Hematopoietic multipotent progenitor cell treated with erythropoietin and hydrocortisone succinate and interleukin-3 and kit ligand, for 17 days (in vitro differentiated cells): ENCODE measurements at places on chromosomes 1 and 21.
A peak's percentile ranks its signal among the peaks of the same experiment; 100 is the strongest.

- DNase-seq = peak; percentile 77
Measured at GRCh38 chr1:206864939-206865671, at the start of gene IL20. Gene IL20, plus strand, starts transcription at chr1:206865623. Its CDS starts 230 bp downstream, at chr1:206865853.

- peak; percentile 76 for DNase-seq
Measured at GRCh38 chr1:93844262-93845045, 34.6 kb downstream of the DNTTIP2 start.

- DNase-seq = no peak
Measured at GRCh38 chr1:181028615-181029014, 5.2 kb upstream of the MR1 start.

DNA sequence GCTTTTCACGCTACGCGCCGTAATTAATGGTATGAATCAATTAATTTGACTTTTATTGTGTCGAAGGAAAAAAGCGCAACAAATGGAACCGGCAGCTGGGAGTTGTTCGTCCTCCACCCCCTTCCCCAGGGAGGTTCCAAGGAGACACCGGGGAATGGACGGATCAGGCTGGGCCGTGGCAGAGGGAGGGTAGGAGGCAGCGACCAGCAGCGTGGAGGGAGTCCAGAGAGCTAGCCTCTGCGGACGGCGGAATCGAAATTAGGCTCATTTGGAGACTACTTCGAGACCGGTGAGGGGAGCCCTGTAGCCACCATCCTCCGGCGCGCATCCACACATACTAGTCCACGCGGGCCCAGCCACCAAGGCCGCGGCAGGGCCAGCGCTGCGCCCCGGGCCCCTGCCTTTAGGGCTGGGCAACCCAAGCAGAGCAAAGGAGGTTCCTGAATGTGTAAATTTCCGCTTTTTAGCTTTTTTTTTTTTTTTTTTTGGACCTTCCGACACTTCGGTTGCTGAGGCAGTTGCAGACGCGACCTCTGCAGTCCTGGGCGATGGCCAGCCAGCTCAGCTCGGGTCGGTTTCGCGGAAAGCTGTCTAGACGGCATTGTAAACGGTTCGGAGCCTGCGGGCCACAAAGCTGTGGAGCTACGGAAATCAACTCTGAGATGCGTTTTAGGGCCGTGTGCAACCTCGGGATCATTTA is 2.2 kb upstream of the FOXD3 start:
- DNase-seq = no peak

- DNase-seq = no peak
Measured at GRCh38 chr1:96923753-96924152, 202.2 kb downstream of the PTBP2 start.

DNA sequence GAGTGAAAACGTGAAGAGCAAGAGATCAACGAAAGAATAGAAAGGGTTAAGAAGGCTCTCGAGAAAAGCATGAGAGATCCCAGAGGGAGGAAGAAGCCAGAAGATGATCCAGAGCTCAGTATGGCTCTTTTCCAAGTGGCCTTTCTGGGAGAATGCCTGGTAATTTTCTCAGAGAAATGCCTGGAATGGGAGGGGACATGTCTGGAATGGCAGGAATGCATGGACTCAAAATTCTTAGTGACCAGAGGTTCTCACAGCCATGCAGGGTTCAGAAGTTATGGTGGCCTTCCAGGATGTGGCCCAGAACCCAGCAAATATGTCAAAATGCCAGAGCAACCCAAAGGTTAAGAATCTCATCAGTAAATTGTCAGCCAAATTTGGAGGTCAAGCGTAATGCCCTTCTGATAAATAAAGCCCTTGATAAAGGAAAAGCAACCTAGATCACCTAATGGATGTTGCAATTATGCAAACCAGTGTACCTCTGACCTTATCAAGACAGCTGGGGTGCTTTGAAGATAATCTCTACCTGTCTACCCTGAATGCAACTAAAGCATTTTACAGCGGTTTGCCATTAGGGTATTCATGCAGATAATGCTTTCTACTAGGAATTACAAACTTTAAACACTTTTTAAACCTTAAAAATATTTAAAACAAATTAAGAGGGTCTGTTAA is 53.1 kb downstream of the NBPF6 start:
- no peak for DNase-seq

GRCh38 chr1:11340233-11340632 is 67.2 kb downstream of the UBIAD1 start:
- no peak for DNase-seq

DNA sequence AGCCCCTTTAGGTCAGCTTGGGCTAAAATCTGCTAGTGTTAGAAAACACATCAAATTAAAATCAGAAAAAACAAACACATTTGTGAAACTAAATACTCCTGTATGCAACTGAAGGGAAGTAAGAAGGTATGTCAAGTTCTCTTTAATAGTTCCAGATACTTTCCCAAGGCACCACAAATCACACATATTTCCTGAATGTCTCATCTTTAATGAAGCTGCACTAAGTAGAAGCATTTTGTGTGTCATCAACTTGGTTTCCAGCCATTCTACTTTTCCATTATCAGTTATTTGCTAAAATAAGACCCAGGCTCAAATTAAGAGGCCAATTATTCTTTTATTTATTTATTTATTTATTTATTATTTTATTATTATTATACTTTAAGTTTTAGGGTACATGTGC is 34.7 kb downstream of the CRB1 start:
- DNase-seq = no peak

- no peak for DNase-seq
Measured at GRCh38 chr21:37058261-37058660, 14.6 kb downstream of the PIGP start.

DNA sequence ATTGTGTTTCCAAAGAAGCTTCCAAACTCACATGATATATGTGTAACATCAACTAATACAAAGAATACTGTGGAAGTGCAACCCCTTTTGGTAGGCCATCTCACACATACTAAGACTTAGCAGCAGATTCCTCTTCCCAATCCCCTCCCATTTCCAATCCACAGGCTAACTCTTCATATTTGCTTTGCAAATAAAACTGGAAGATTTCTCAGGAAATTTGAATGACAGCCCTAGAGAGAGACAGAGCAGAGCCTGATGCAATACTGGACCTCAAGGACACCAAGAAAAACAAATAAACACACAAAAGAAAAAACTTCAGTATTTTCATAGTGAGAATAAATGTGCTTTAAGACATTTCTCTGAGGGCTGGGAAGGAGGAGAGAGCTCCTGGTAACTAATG is 190.2 kb upstream of the BRINP3 start:
- no peak for DNase-seq

DNA sequence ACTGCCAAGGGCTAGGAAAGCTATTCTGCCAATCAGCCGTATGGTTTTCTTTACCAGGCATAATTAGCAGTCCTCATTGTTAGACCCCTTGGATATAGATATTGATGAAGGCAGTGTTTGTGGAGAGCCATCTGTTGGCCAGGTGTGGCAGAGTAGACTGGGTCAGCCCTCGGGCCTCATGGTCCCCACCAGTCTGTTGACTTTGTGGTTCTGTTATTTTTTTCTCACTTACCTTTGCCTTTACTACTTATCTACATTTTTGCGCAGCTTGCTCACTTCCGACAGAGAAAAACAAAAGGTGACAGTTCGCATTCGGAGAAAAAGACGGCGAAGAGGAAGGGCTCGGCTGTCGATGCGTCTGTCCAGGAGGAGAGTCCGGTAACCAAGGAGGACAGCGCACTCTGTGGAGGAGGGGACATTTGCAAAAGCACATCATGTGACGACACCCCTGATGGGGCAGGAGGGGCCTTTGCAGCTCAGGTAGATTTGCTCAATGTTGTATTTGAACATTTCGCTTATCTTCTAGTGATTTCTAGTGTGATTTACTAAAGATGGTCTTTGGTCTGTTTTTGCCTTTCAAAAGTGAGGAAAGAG is 2.3 kb downstream of the PCNT start:
- no peak for DNase-seq

GRCh38 chr1:104182251-104182650 is 432.6 kb downstream of the AMY1C start:
- no peak for DNase-seq

DNA sequence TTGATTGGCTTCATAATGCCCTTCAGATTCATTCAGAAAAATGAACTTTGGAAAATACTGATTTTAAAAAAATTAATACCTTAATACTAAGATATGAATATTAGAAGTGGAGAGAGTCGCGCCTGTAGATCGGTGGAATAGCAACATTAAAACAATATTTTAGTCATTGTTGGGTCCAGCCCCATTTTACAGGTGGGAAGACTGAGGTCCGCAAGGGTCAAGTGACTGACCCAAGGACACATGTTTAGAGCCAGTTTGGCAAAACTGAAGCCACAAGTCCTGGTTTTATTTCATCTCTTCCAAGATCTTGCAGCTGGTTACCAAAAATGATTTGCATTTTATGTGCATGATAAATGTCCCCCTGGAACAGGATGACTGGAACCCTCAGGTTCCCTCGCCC is 113.6 kb upstream of the TMEM51 start:
- DNase-seq = no peak

DNA sequence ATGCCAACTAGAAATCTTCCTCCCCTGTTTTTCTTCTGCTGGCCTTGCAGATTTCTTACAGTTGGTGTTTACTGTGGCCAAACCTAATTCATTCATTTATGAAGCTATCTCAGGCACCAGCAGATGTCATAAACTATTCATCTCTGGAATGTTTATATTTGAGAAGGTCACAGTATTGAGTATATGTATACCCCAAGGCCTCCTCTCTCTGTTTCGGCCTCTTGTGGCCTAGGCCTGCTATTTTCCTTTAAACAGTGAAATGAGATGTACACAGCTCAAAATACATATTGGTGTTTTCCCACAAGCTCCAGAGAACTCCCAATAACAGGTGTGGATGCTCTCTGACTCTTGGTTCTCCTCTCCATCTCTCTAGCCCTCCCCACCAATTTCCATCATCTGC is 520.7 kb upstream of the CAMK1G start:
- no peak for DNase-seq

- no peak for DNase-seq
Measured at GRCh38 chr1:86758570-86758969, 54.2 kb downstream of the SH3GLB1 start.

DNA sequence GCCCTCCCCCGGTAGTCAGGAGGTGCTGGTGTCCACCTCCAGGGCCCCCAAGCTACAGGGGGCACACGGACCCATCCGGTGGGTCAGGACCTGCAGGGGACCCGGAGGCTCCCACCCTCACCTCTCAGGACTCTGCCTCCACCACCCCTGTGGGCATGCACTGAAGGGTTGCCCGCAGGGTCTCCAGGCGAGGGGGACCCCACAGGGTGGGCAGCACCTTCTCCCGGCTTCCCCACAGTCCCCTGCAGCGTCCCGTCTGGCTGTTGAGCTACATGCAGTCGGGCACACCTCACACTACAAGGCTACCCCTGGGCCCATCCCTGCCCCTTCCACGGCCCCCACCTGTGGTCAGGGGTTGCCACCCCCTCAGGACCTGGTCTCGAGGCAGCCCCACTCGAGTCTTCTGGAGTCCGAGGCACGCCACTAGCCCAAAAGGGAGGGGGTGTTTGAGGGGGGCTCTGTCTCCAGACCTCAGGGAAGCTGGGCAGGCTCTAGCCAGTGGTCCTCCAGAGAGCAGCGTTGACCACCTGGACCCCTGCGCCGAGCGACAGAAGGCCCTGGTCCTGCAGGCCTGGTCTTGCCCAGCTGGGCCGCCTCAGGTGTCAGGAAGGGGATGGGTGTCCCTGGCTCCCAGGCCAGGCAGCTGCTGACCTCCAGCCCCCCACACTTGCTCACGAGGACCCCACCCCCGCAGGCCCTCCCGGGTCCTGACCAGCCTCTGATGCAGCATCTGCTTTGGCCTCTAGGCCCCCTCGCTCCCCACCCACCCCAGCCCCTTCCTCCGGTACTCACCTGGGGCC is 9.6 kb downstream of the PARS2 start:
- DNase-seq = no peak

DNA sequence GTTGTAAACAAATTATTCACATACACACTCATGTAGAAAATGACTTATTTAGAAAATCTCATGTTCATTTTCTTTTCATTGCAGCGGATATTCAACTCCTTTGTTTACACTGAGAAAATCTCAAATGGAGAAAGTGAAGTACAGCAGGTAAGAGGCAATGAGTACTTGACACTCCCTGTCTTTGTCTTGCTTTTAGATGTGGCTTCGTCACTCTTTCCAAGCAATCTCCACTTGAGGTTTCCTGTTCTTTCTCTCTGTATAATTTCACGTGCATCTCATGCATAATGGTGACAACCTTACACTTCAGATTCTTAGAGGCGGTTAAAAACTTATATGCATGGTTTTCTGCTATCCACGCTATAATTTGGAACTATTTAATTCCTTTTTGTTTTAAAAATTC is 80.6 kb downstream of the CACHD1 start:
- DNase-seq = no peak

DNA sequence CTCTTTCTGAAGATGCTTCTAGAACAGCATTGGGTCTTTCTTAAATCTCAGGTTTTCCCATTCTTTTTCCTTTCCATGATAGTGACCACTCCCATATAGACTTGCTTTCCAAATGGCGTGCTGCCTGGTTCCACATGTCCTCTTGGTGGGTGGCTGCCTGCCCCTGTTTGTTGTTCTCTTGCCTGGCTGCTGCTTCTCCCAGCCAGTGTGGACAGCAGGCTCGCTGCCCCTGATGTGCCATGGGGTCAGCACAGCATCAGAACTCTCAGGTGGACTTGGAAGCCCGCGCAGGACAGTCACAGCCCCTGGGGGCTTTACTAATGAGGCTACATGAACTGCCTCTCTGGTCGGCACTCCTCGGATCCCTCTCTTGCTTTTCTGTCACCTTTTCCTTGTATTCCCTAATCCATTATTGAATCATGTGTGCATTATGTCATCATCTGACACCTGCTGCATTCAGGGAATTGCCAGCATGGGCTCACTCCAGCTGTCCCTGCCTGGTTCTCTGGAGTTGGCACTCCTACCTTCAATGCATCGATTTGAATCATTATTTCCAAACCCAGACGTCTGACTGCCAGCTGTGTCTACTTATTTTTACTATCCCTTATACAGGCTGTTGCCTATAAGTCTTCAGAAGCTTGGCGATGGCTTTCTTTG is 100.5 kb upstream of the COA6 start:
- no peak for DNase-seq

- no peak for DNase-seq
Measured at GRCh38 chr1:153678519-153679336, at the start of gene NPR1. Gene NPR1, plus strand, starts transcription at chr1:153678688. Its CDS starts 421 bp downstream, at chr1:153679109.

GRCh38 chr1:161324020-161324419 is 9.8 kb downstream of the SDHC start:
- DNase-seq = no peak

GRCh38 chr1:24696756-24697330 is 48.4 kb upstream of the CLIC4 start:
- DNase-seq = no peak

DNA sequence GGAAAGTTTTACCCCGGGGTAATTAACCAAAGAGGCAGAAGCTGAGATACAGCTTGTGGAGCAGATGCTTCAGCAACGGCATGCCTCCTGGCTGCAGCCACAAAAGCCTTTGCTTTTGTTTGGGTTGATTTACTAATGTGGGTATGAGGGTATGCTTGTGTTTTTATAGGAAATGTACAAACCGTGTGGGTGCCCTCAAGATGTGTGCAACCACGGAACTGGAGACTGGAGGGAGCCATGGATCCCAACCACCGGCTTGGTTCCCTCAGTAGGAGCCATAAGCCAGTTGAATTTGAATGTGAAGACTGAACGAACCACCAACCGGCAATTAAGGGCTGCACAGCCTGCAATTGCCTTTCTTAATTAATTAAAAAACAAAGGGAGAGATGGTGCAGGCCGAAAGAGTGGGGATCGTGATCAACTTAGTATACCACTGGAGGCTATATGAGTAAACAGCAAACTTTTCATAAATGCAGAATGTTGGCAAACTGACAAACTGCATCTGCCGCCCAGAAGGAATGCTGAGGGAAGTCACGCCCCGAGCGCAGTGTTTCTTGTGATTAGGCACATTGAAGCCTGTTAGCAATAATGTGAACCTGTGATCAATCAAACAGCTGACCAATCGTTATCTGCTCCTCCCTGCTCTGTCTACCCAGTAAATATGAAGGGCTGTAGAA is 104.1 kb downstream of the DISP1 start:
- no peak for DNase-seq

GRCh38 chr1:244548558-244549115 is 87.6 kb downstream of the CATSPERE start:
- no peak for DNase-seq
